ENCODE measurements at places on chromosomes 7 and 10.

DNA sequence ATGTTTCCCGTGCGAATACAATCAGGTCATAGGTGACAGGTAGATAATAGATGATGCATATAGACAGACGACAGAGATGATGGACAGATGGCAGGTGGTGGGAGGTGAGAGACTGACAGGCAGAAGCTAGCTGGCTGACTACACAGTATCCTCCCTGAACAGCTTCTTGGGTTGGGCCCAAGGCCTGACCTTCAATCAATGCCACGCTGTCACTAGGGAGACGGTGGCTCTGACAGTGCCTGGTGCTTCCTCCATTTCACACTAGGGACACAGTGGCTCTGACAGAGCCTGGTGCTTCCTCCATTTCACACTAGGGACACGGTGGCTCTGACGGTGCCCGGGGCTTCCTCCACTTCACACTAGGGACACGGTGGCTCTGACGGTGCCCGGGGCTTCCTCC lies 200.1 kb downstream of the DIP2C start:
- DNase-seq, result no peak

DNA sequence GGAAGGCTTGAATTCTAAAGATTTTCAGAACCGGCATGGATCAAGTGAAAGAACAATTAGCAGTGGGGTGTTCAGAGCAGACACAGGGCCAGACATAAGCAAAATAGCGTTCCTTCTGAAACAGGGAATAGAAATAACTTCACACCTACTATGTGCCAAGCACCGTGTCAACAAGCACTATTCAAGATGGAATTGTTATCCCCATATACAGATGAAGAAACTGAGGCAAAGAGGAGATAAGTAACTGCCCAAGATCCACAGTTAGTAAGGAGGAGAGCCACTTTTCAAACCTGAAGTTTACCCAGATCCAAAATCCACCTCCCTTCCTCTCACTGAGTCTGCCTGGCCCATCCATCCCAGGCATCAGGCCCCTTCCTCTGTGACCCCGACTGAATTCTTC lies 73.6 kb upstream of the PIK3CG start:
- DNase-seq, result no peak

DNA sequence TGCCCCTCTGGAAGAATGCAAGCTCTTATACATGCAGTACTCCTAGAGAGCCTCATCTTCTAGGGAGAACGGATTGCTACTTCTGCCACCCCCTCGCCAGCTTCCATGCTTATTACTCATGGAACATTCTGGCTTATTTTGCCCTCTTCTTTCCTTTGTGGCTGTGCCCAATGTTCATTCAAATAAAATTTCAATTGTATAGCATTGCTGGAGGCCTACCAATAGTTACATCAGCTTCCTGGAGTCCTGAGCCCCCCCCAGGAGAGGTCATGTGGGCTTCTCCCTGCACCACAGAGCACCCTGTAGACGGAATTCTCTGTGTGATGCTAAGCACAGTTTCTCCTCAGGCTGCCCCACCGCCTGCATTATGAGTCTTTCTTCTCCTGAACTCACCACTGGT lies 1094.0 kb downstream of the KCNMA1 start:
- DNase-seq, result no peak

GRCh38 chr10:10699427-10699826 lies 318.2 kb upstream of the CELF2 start:
- no peak for DNase-seq

Measured in stimulated activated CD8-positive, alpha-beta memory T cell treated with anti-CD3 and anti-CD28 coated beads, Interleukin-15, amount 100 ng/mL, for 24 hours (primary cell).